ENCODE measurements at places on chromosomes 13 and 19.
A peak's percentile ranks its signal among the peaks of the same experiment; 100 is the strongest.

GRCh38 chr19:41694831-41695635, 7.0 kb upstream of the CEACAM7 start:
- H3K4me3 ChIP-seq = no peak overlapping the region
- no peaks in the 10 kb centered on the region for H3K36me3 ChIP-seq
- H3K27me3 ChIP-seq = peaks cover 3% of the 10 kb centered on the region
- no peak for DNase-seq
- H3K27ac ChIP-seq = no peak overlapping the region

GRCh38 chr13:27339299-27339698, 68.7 kb downstream of the RASL11A start:
- H3K4me3 ChIP-seq = no peak overlapping the region
- no peaks in the 10 kb centered on the region for H3K36me3 ChIP-seq
- H3K27me3 ChIP-seq = no peaks in the 10 kb centered on the region
- no peak overlapping the region for H3K27ac ChIP-seq
- H3K4me1 ChIP-seq = no peaks in the 10 kb centered on the region

- peak overlapping the region; percentile 65 for H3K4me3 ChIP-seq
- no peaks in the 10 kb centered on the region for H3K36me3 ChIP-seq
- no peaks in the 10 kb centered on the region for H3K4me1 ChIP-seq
- peak; percentile 13 for DNase-seq
- no peaks in the 10 kb centered on the region for H3K27me3 ChIP-seq
Observed at GRCh38 chr13:49935171-49936074, 717 bp downstream of the SPRYD7 start.

DNA sequence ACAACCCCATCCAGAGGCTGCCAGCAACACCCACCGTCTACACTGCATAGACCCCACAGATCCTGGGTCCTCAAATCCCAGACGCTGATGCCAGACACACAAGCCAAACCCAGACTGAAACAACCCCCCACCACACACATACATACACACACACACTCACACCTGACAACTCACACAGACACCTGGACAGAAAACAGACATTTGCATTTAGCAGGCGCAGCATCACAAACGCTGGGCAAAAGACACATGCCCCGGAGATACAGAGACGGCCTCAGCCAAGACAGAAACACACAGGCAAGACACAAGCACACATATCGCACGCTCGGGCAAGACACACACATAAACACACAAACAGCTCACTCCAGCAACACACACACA, 1.3 kb downstream of the BBC3 start:
- peaks cover 12% of the 10 kb centered on the region for H3K4me1 ChIP-seq
- DNase-seq = no peak
- no peaks in the 10 kb centered on the region for H3K36me3 ChIP-seq
- peak overlapping the region; percentile 99 for H3K27ac ChIP-seq
- peak overlapping the region; percentile 85 for H3K4me3 ChIP-seq

GRCh38 chr19:38537071-38537936, 80.4 kb downstream of the MAP4K1 start:
- H3K4me3 ChIP-seq = no peak overlapping the region
- H3K36me3 ChIP-seq = no peaks in the 10 kb centered on the region
- DNase-seq = no peak
- H3K4me1 ChIP-seq = no peaks in the 10 kb centered on the region
- no peaks in the 10 kb centered on the region for H3K27me3 ChIP-seq

DNA sequence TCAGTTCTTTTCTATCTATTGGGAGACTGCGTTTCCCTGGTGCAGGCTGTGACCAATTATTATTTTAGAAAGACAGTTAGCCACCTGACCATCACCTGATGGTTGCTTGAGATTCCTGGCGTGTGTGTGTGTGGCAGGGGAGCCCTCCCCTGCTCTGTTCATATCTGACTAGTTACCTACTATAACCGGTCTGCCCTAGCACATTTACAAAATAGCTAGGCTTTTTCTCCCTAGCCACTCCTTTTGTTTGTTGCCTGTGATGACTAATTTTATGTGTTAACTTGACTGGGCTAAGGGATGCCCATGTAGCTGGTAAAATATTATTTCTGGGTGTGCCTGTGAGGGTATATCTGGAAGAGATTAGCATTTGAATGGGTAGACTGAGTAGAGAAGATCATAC, 76.9 kb downstream of the OLFM4 start:
- H3K27ac ChIP-seq = no peak overlapping the region
- H3K27me3 ChIP-seq = no peaks in the 10 kb centered on the region
- no peaks in the 10 kb centered on the region for H3K4me1 ChIP-seq
- no peak for DNase-seq
- no peaks in the 10 kb centered on the region for H3K36me3 ChIP-seq

- DNase-seq = no peak
- peaks cover 10% of the 10 kb centered on the region for H3K36me3 ChIP-seq
- no peak overlapping the region for H3K27ac ChIP-seq
- H3K27me3 ChIP-seq = no peaks in the 10 kb centered on the region
Observed at GRCh38 chr19:5787409-5788182, 3.0 kb upstream of the PRR22 start.

GRCh38 chr19:55134736-55135135, 14.3 kb downstream of the TNNT1 start:
- peaks cover 6% of the 10 kb centered on the region for H3K27me3 ChIP-seq
- no peak for DNase-seq
- no peaks in the 10 kb centered on the region for H3K36me3 ChIP-seq

- H3K4me1 ChIP-seq = no peaks in the 10 kb centered on the region
- DNase-seq = no peak
- H3K4me3 ChIP-seq = no peak overlapping the region
- H3K36me3 ChIP-seq = no peaks in the 10 kb centered on the region
- no peaks in the 10 kb centered on the region for H3K27me3 ChIP-seq
Observed at GRCh38 chr13:28636677-28637317, 22.1 kb upstream of the POMP start.

All from prostate gland (tissue), 2 donors.